ENCODE measurements at places on chromosomes 1 and 21.

DNA sequence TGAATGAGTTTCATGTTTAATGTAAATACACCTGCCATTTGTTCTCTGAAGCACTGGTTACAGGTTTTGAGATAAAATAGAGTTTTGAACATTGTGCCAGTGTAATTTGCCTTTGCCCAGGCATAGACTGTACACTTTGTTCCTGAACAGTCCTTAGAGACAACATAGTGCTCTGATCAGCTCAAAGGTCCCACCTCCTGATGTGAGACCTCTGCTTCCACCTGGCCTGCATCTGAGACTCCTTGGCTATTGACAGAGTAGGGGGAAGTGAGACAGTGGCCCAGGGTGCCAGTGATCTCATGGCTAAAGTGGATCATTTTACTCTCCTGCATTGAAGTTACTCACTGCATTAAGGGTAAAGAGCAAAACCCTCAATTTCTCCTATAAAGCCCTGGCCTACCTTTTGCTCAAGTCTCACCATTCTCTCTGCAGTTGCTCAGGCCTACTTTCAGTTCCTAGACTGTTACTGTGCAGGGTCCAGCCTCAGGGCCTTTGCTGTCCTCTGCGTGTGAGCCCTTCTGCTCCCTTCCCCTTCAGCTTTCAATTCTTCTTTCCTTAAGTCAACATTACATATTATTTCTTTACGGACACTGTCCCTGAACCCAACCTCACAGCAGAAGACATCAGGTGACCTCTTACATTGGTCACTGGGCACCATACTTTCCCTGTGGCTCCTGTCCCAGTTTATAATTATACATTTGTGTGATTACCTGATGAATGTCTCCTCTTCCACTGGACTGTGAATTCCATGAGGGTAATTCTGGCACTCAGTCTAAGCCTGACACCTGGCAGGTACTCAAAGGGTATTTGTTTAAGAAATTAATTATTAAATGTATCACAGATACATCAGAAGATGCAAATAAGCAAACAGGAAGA, 142.9 kb downstream of the ROR1 start:
- DNase-seq, result no peak

- DNase-seq, result no peak
Measured at GRCh38 chr1:156124557-156125483, 10.3 kb downstream of the LMNA start.

DNA sequence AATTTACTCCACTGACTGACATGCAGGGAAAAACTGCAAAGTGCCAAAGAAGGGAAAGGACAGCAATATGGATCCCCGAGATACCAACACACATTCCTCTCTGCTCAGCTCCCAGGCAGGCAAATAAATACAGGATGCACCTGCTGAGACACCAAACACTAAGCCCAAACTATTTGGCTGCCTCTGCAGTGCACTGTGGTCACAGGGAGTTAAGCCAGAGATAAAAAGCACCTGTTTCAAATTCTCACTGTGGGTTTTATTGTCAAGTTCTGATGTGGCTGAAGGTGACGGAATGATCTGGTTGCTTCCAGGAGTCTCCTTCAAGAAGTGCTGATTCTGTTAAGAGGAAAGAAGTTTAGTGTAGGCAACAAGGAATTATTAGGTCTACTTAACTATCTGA, 17.7 kb downstream of the TEX38 start:
- no peak for DNase-seq

DNA sequence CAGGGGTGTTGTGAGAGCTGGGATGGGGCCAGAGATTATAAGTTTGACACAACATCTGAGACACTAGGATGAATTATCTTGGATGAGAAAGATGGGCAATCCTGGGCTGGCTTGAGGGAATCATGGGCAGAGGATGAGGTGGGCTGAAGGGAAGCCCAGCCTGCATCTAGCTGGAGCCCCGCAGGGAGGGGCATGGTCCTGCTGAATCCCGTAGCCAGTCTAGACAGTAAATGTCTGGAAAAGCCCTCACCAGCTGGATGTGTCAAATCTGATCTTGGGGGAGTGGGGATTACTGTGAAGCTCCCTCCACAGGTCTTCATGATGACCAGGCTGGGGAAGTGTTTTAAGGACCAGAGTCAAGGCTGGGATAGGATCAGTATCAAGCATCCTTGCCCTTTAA, 3.6 kb upstream of the CASQ1 start:
- no peak for DNase-seq

GRCh38 chr1:205279986-205280385, 41.6 kb downstream of the NUAK2 start:
- no peak for DNase-seq

DNA sequence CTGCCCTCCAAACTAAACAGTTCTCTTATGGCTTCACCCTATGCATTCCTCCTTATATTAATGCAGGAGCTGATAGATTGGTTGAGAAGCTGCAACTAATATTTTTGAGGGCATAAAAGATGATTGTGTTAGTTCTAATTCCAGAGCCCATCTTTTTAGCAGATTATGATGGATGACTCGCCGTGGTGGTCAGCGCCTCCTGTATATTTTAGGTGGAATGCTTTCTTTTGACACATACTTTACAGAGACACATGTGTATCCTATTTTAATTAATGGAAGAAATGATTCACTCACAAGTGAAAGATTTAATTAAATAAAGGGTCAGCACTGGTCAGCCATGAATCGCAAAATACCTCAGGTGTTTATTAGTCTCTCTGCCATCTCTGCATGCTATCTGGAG, 120.7 kb downstream of the TM2D1 start:
- DNase-seq, result no peak

DNA sequence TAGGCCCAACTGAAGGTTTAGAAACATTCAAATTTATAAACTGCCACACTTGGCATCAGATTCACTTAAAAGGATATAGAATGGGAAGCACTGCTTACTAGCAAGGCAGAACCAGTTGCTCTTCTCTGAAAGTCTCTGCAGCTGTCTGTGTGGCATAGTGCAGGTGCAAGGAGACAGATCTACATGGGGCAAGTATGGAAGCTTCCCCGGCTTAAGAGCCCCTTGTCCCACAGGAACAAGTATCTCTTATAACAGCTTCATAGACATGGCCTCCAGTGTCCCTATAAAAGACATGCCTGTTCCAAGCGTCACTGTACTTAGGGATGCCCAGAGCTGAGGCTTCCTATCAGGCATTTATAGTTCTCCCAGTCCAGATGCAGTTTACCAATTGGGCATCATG, 26.5 kb downstream of the ZBTB8B start:
- no peak for DNase-seq

DNA sequence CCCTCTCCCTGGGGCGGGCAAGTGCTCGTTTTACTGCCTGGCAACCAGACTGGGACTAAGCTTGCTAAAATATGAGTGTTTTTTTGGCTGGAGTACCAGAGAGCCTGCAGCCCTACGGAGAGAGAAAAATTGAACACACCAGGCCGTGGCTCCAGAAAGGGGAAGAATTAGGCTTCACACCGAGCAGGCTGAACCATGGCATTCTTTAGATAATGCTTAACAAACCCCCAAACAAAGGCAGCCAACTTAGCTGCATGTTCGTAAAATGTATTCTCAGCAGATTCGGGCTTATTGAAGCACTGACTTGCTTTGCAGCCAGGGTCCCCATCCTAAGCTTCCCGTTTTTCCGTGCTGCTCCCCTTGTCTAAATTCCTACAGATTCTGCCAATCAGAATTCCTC, 76.6 kb downstream of the LMX1A start:
- no peak for DNase-seq

DNA sequence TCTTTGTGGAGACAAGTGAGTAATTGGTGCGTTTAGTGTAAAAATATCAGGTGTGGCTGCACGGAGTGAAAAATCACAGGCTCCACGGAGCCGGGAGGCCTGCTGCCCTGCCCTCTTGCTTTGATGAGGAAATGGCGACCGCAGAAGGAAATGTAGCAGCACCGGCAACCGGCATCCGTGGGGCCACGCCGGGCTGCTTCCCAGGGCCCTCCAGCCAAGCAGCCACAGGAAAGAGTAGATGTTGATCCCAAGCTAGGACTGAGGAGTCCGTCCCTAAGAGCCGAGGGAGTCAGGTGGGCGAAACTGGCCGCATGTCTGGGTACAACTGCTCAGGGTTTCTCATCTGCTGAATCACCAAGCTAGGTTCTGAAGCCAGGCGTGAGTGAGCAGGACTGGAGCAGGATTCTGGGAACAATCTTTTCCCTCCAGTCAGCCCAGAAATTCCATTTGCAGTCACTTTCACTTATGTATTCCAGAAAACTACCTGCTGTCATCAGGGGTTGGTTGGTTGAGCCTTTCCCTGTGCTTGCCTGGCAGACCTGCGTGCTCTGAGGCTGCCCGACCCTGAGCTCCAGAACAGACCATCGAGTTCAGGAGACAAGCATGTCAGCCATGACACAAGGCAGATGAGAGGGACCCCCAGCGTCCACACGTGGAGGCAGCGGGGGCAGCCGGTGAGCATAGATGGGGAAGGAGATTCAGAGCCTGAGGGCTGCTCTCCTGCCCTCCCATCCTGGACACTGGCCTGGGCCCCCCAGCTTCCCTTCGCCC, 5.8 kb upstream of the ITGB2 start:
- DNase-seq, result no peak

- no peak for DNase-seq
Measured at GRCh38 chr1:55376897-55377296, 161.7 kb upstream of the USP24 start.

- peak; percentile 67 for DNase-seq
Measured at GRCh38 chr1:229664133-229664689, 38.2 kb downstream of the URB2 start.

GRCh38 chr1:29805896-29806160, 569.5 kb downstream of the PTPRU start:
- no peak for DNase-seq

- no peak for DNase-seq
Measured at GRCh38 chr1:169586067-169586394, 250 bp downstream of the F5 start.

- no peak for DNase-seq
Measured at GRCh38 chr1:202153284-202153683, 7.1 kb downstream of the PTPN7 start.

DNA sequence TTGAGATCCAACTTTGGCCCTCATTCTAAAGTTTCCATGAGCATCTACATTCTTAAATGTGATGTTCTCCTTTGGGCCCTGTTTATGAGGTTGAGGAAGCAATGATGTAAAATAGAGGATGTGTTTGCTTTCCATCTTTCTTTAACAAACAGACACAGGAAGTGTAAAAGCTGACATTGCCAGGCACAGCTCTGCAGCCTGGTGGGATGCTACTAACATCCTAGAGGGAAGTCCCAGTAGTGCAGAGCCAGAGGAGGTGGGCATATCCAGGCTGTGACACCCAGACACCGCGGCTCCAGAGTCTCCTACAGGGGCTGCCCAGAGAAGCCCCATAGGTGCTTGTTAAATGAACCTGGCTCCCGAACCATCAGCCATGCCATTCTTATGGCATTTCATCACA, 16.2 kb downstream of the OLFML2B start:
- no peak for DNase-seq

- DNase-seq, result no peak
Measured at GRCh38 chr1:111719674-111720132, 19.5 kb downstream of the INKA2 start.

- peak; percentile 33 for DNase-seq
Measured at GRCh38 chr1:47755101-47755990, 241.8 kb downstream of the TRABD2B start.

GRCh38 chr1:114585231-114585630, 3.8 kb upstream of the BCAS2 start:
- DNase-seq, result peak; percentile 10

DNA sequence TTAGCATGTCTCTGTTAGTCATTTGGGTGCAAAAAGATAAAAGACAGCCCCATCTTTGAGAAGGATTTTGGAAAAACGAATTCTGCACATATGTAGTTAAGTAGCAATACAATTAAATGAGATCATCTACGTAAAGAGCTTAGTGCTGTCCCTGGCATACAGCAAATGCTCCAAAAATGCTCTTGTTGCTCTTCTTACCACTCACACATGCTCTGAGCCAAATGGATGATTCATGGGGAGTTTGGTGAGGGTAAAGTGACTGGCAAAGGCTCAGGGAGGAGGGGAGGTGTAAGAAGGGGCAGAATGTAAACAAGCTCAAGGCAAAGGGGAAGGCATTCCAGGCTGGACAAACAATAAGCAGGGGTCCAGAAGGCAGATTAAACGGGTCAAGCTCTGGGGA, 191.9 kb downstream of the AK5 start:
- no peak for DNase-seq

DNA sequence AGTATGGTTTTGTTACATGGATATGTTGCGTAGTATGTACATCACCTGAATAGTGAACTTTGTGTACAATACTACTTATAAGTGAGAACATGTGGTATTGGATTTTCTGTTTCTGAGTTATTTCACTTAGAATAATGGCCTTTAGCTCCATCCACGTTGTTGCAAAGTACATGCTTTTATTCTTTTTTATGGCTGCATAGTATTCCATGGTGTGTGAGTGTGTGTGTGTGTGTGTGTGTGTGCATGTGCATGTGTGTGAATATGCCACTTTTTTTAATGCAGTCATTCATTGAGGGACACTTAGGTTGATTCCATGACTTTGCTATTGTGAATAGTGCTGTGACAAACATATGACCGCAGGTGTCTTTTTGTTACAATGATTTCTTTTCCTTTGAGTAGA, 147.8 kb downstream of the LEPR start:
- DNase-seq, result no peak

DNA sequence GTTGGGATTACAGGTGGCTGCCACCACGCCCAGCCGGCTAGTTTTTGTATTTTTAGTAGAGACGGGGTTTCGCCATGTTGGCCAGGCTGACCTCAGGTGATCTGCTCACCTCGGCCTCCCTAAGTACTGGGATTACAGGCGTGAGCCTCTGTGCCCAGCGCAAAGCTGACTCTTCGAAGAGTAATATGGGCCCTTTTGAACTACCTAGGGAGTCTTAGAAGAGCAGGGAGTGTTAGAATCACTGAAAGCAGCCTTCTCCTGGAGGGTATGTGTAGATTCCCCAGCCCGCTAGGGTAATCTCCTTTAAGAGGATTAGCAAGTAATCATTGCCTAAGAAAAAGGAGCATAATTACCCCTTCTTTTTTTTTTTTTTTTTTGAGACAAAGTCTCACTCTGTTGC, 6.5 kb upstream of the MAST2 start:
- no peak for DNase-seq
